ENCODE measurements at places on chromosomes 5 and 9.
A peak's percentile ranks its signal among the peaks of the same experiment; 100 is the strongest.

DNA sequence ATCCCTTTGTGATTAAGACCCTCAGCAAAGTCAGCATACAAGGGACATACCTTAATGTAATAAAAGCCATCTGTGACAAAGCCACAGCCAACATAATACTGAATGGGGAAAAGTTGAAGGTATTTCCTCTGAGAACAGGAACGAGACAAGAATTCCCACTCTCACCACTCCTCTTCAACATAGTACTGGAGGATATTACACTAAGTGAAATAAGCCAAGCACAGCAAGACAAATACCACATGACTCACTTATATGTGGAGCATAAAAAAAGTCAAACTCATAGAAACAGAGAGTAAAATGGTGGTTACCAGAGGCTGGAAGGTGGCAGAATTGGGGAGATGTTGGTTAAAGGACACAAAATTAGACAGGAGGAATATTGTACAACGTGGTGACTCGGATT is 118.1 kb upstream of the NFIL3 start:
- DNase-seq = no peak

DNA sequence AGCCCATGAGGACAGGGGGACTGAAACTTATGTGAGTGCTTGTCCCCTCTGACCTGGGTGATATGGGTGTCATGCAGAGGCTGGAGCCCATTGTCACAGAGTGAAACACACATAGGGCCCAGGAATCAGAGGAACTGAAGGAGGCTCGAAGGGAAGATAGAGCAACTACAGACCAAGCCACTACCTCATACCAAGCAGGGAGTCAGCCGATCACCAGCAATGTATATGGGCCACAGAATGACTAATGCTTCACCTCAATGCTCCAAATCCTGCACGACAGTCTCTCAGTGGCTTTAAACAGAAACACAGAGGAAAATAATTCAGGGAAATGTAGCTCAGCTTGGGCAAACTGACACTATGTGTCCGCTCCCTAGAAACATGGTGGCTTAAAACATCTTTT is 8.9 kb upstream of the FBXW11 start:
- DNase-seq = no peak

DNA sequence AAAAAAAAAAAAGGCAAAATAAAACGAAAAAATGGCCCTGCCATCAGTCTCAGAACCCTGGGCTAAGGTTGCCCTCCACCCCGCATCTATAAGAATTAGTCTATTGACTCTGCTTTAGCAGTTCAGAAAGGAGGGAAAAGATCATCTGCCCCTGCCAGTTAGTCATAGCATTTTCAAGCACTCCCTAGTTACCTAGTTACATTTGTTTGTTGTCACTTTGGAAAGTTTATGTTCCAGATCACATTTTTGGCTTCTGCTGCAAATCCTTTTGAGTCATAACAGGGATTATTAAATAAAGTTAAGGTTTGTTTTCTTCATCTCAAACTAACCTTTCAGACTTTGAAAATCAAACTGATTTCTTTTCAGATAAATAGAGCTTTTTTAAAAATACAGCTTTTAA is 52.1 kb downstream of the AQP7 start:
- no peak for DNase-seq

DNA sequence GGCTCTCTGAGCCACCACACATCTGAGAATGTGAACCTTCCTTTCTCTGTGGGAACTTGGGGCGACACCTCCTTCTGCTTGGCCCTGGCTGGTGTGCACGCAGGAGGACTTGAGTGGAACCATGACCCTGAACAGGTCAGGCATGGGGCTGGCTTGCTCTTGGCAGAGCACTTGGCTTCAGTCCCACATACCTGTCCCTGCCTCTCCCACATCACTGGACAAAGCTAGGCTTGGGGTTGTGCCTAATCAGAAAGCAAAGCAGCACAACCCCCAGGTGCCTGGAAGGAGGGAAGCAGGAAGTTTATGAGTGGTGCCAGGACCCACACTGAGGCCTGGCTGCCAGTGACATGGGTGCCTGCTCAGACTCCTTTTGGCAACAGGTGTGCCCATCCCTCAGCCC is 13.2 kb downstream of the GADD45G start:
- DNase-seq = no peak

GRCh38 chr5:129459777-129460671 is at the start of gene ADAMTS19:
Gene ADAMTS19 (plus strand): TSS chr5:129460298. CDS start chr5:129460392, 94 bp downstream.
- peak; percentile 15 for DNase-seq
